Activated CD8-positive, alpha-beta memory T cell treated with anti-CD3 and anti-CD28 coated beads, Interleukin-2, amount 10 ng/mL, durations not matched to agents 7 days and 5 days (primary cell): ENCODE measurements at places on chromosomes 2 and 18. TPM values are rescaled to one million over a fixed set of nuclear protein-coding genes. Genes with fewer than 3 reads are reported as not detected.

DNA sequence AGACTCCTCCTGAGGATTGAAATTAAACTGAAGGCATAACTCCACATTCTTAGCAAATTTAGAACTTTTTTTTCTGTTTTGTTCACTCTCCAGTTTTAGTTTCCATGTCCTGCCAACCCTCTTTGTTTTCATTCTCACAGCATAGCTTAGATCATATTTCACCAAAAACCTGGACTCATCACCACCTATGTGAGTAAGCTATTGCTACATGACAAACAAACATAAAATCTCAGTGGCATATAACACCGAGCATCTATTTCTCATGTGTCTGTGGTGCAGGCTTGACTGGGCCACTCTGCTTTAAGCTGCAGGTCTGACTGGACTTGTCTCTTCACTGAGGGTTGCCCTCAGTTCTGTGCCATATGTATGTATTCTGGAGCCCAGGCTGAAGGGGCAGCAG is 385.2 kb downstream of the ARHGAP15 start:
- no peaks in the 10 kb centered on the region for H3K27me3 ChIP-seq
- no peak for DNase-seq
- peaks cover 3% of the 10 kb centered on the region for H3K4me1 ChIP-seq
- H3K4me3 ChIP-seq = no peak overlapping the region
- H3K27ac ChIP-seq = no peak overlapping the region

DNA sequence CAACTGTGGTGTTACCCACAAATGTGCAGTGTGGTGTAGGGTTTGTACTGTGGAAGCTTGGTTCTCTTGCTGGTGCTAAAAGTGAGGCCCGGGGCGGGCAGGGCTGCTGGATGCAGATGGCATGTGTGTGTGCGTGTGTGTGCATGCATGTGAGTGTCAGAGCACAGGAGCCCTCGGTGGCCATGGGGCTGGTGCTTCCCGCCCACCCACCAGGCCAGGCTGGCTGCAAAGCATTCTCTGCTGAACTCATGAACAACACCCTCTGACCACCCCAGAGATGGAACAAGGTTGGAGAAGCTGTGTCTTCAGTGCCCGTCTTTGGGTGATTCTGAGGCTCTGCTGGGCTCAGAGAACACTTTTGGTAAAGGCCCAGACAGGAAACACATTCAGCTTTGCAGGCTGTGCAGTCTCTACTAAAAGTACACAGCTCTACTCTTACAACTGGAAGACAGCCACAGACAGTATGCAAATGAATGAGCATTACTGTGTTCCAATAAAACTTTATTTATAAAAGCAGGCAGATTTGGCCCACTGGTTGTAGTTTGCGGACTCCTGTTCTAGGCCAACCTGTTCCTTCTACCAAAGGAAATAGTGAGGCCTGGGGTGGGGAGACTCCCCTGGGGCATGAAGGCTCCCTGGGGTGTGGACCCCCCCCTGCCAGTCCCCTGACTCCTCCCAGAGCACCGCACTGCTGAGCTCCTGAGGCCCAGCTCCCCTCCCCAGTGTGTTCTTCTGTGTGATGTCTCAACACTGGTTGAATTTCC is 225.3 kb upstream of the HDAC4 start:
- H3K36me3 ChIP-seq = no peaks in the 10 kb centered on the region
- peak; percentile 58 for DNase-seq
- peaks cover 3% of the 10 kb centered on the region for H3K27me3 ChIP-seq
- H3K4me3 ChIP-seq = no peak overlapping the region
- H3K27ac ChIP-seq = peak overlapping the region; percentile 72
- H3K4me1 ChIP-seq = peaks cover 47% of the 10 kb centered on the region

DNA sequence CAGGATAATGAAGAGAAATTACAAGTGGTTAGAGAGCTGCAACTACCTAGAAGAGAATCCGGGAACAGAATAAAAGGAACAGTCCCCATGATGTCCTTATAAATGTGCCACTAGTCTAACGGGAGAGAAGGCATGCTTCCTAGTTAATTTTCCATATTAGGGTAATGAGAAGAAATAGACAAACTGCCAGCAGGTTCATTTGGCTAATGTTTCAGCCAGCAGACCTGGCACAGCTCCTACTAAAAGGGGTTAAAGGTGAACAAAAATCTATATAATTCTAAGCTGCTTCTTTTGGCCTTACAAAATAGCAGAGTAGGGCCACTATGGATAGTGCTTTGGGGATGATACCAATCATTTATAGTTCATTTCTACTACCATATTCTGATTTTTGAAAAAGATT is 845.3 kb upstream of the GCFC2 start:
- no peak overlapping the region for H3K4me3 ChIP-seq
- no peaks in the 10 kb centered on the region for H3K27me3 ChIP-seq
- no peaks in the 10 kb centered on the region for H3K36me3 ChIP-seq
- DNase-seq = no peak

DNA sequence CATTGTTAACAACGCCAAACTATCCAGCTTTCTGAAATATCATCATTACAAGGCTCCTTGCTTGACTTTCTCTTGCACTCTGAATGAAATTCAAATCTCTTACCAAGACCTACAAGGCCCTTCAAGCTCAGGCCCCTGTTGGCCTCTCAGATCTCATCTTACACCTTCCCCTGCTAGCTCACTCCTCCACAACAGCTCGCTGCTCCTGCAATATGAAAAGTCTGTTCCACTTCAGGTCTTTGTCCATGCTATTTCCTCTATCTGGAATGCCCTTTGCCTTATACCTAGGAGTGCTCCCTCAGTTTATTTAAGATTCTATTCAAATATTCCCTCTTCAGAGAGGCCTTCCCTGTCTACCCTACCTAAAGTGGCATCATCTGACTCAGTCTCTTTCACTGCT is 91.7 kb downstream of the SESTD1 start:
- no peak for DNase-seq
- no peaks in the 10 kb centered on the region for H3K4me1 ChIP-seq
- no peaks in the 10 kb centered on the region for H3K36me3 ChIP-seq
- H3K27ac ChIP-seq = no peak overlapping the region

DNA sequence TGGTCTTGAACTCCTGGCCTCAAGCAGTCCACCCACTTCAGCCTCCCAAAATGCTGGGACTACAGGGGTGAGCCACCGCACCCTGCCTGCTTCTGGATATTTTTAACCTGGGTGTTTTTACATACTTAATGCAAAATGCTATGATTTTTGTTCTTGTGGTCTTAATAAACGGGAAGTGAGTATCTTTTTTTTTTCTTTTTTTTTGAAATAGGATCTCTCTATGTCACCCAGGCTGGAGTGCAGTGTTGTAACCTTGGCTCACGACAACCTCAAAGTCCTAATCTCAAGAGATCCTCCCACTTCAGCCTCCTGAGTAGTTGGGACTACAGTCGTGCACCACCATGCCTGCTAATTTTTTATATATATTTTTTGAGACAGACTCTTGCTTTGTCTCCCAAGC is 19.2 kb upstream of the ASXL2 start:
- no peak for DNase-seq
- no peaks in the 10 kb centered on the region for H3K4me1 ChIP-seq
- H3K27me3 ChIP-seq = peaks cover 5% of the 10 kb centered on the region
- no peak overlapping the region for H3K4me3 ChIP-seq

DNA sequence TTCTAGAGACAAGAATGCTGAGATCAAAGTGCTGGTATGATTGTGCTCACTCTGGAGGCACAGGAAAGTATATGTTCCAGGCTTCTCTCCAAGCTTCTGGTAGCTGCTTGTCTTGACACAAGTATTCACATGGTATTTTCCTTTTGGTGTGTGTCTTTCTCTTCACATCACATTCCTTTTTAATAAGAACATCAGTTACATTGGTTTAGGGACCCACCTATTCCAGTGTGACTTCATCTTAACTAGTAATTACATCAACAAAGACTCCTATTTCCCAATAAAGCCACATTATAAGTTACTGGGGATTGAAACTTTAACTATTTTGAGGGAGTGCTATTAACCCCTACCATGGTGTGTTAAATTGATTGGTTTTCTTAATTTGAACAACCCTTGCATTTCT is 119.1 kb downstream of the FSIP2 start:
- H3K27me3 ChIP-seq = no peaks in the 10 kb centered on the region
- no peaks in the 10 kb centered on the region for H3K36me3 ChIP-seq
- no peaks in the 10 kb centered on the region for H3K4me1 ChIP-seq
- no peak overlapping the region for H3K27ac ChIP-seq
- H3K4me3 ChIP-seq = no peak overlapping the region
- DNase-seq = no peak

UCN gene
- 2.6 TPM for total RNA-seq
